ENCODE measurements at places on chromosomes 11 and 22. TPM values are rescaled to one million over a fixed set of nuclear protein-coding genes. Genes with fewer than 3 reads are reported as not detected.

The MS4A1 gene
- not detected for total RNA-seq

The BEST1 gene
- 3.5 TPM for total RNA-seq

The PICALM gene
- total RNA-seq = 248 TPM

The MISFA gene
- total RNA-seq = 1.8 TPM

The SLC22A25 gene
- 3.9 TPM for total RNA-seq

The OR6T1 gene
- total RNA-seq = not detected

The OR52I2 gene
- total RNA-seq = not detected

The BIRC2 gene
- 85.7 TPM for total RNA-seq

- no peak for DNase-seq
- H3K27me3 ChIP-seq = peaks cover 3% of the 10 kb centered on the region
- H3K36me3 ChIP-seq = no peaks in the 10 kb centered on the region
- H3K27ac ChIP-seq = no peak overlapping the region
- no peak overlapping the region for H3K4me3 ChIP-seq
- H3K4me1 ChIP-seq = no peaks in the 10 kb centered on the region
These were observed 182.1 kb upstream of the KIRREL3 start for GRCh38 chr11:127182586-127183203.

DNA sequence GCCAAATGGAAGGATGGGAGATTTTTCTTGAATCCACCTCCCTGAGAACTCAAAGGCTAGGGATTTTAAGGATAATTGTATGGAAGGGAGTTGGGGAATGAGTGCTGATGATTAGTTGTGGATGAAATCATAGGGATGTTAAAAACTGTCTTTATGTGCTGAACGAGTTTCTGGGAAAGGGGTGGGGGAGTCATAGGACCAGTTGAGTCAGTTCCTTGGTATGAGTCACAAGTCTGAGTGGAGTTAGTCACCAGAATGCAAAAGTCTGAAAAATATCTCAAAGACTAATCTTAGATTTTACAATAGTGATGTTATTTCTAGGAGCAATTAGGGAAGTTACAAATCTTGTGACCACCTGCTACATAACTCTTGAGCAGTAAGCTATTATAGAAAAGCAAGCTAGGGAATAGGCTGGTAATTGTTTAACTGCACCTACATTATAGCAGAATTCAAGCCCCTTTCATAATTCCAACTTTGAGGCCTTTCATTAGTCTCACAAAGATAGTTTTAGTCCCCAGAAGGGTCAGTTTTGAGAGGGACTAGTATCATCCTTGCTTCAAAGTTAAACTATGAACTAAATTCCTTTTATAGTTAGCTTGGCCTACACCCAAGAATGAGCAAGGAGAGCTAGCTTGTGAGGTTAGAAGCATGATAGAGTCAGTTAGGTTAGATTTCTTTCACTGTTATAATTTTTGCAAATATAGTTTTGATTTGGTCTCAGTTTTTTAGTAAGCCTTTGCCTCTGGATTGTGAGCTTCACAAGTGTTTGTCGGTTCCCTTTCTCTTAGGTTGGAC, 668.0 kb downstream of the ETS1 start:
- no peak for DNase-seq
- no peaks in the 10 kb centered on the region for H3K4me1 ChIP-seq
- no peaks in the 10 kb centered on the region for H3K36me3 ChIP-seq
- H3K4me3 ChIP-seq = no peak overlapping the region

- no peaks in the 10 kb centered on the region for H3K27me3 ChIP-seq
- DNase-seq = no peak
- no peaks in the 10 kb centered on the region for H3K4me1 ChIP-seq
- no peak overlapping the region for H3K27ac ChIP-seq
These were observed 25.9 kb downstream of the APOBEC3H start for GRCh38 chr22:39122772-39123470.

DNA sequence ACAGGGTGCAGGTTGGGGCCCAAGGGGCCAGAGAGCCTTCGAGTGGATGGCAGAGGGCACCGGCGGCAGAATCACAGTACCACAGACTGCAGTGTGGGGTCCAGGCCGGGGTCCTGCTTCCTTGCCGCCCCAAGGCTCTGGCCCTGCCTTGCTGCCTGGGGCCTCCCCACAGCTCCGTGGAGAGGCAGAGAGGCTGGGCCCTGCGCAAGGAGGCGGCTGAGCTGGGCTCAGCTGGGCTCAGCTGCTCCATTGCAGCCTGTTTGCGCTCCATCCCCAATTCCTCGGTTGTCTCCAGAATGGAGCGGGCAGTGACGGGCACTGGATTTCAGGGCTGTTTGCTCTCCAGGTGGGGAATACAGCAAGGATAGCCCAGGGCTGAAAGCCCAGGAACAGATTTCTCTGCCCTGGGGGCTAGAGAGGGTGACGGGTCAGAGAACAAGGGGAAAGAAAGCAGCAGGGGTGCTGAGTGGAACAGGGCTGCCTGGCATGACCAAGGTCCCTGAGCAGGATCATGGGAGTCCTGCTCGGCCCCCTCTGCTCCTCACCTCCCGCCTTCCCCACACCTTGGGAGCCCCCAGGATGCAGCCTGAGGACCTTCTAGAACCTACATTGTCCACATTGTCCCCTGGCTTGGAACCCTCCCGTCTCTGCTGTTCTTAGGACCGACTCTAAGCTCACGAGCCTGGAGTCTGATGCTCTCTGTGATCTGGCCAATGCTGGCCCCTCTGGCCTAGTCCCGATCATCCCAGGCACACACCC, 18.9 kb downstream of the MRGPRG start:
- peaks cover 41% of the 10 kb centered on the region for H3K27me3 ChIP-seq
- H3K36me3 ChIP-seq = no peaks in the 10 kb centered on the region
- no peak overlapping the region for H3K27ac ChIP-seq
- no peak for DNase-seq
- no peak overlapping the region for H3K4me3 ChIP-seq

DNA sequence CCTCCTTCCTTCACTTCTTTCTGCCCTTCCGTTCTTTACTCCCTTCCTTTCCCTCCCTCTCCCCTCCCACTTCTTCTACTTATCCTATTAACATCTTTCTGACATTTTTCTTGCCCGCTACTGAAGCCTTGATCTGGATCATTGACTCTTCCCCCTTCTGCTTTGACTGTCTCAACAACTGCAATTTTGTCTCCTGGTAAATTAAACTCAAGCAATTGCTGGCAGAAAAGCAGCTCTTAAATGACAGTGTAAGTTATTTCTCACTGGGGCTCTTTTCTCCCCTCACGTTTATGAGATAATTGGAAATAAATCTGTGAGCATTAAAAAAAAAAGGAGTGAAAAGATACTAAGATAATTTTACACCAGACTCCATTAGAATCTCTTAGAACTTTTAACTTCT, 120.0 kb downstream of the SLC17A6 start:
- H3K27me3 ChIP-seq = no peaks in the 10 kb centered on the region
- no peaks in the 10 kb centered on the region for H3K36me3 ChIP-seq
- no peak overlapping the region for H3K4me3 ChIP-seq
- DNase-seq = no peak
- no peak overlapping the region for H3K27ac ChIP-seq

- H3K36me3 ChIP-seq = no peaks in the 10 kb centered on the region
- peak; percentile 93 for DNase-seq
- no peaks in the 10 kb centered on the region for H3K27me3 ChIP-seq
- H3K4me1 ChIP-seq = peaks cover 13% of the 10 kb centered on the region
These were observed 10.0 kb upstream of the MFRP start for GRCh38 chr11:119356349-119357031.

DNA sequence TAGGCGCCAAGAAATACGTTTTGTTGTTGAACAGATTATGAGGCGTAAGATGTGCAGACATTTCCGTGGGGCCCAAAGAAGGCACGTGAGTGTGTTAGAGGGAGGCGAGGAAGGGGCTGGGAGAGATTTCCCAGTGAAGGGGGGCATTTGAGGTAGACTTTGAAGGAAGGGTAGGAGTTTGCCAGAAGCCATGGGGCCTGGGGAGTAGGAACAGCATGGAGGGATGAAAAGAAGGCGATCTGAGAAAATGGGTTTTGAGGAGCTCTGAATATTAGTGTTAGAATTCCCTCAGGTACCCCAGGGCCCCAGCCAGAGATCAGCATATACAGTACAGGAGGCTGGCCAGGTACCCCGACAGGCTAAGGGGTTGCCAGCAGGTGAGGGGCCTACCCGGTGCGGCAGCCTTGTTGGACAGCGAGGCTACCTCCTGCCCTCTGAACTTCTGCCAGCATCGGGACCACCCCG, 414 bp upstream of the MIEF1 start:
- peak overlapping the region; percentile 27 for H3K4me3 ChIP-seq
- no peak for DNase-seq
- peak overlapping the region; percentile 82 for H3K27ac ChIP-seq

- H3K36me3 ChIP-seq = no peaks in the 10 kb centered on the region
- DNase-seq = peak; percentile 65
- peak within 1 kb of the TSS; percentile 61 for H3K4me3 ChIP-seq
- no peaks in the 10 kb centered on the region for H3K27me3 ChIP-seq
These were observed at the start of gene TEX54 for GRCh38 chr11:62832336-62833234. TSS of gene TEX54 (minus strand) at chr11:62832841.

GRCh38 chr11:8018484-8019313, 31.6 kb downstream of the EIF3F start:
- H3K4me3 ChIP-seq = peak overlapping the region; percentile 75
- H3K4me1 ChIP-seq = peaks cover 12% of the 10 kb centered on the region
- DNase-seq = peak; percentile 77
- no peak overlapping the region for H3K27ac ChIP-seq
- peaks cover 68% of the 10 kb centered on the region for H3K27me3 ChIP-seq

DNA sequence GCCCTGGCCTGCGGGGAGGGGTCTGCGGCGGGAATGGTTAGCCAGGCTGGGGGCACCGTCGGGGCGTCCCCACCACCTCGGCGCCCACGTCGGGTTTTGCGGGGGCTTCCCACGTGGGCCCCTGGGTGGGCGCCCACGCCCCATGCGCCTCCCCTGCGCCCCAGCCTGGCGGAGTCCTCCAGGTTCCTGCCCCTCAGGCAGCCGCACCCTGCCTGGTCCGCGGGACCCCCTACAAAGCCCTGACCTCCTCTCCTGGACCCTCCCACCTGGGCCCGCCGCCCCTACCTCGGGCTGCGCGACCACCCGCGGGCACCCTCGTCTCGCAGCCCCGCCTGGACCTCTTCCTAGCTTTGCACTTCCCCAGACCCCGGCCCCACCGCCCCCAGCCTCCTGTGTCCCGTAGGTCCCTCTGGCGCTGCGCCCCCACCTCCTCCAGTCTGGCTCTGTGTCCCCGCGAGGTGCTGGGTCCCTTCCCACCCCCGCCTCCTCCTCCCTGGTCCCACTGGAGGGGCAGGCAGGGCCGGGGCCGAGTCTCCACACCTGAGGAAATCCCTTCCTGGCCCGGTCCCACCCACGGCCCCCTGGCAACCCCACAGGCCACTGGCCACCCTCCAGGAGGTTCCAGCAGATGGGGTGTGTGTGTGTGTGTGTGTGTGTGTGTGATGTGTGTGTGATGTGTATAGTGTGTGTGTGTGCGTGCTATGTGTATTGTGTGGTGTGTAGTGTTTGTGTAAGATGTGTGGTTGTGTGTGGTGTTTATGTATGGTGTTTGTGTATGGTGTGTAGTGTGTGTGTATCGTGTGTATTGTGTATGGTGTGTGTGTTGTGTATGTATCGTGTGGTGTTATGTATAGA, 11.8 kb downstream of the PIM3 start:
- peak; percentile 30 for DNase-seq
- H3K36me3 ChIP-seq = no peaks in the 10 kb centered on the region
- H3K4me1 ChIP-seq = peaks cover 22% of the 10 kb centered on the region
- no peak overlapping the region for H3K4me3 ChIP-seq

GRCh38 chr11:110492321-110492685, 62.6 kb downstream of the FDX1 start:
- H3K27me3 ChIP-seq = no peaks in the 10 kb centered on the region
- no peaks in the 10 kb centered on the region for H3K36me3 ChIP-seq
- peak overlapping the region; percentile 41 for H3K27ac ChIP-seq
- no peak overlapping the region for H3K4me3 ChIP-seq
- no peak for DNase-seq

- H3K27me3 ChIP-seq = no peaks in the 10 kb centered on the region
- H3K27ac ChIP-seq = peak overlapping the region; percentile 24
- H3K4me1 ChIP-seq = no peaks in the 10 kb centered on the region
These were observed 39.1 kb downstream of the SLC35F2 start for GRCh38 chr11:107819361-107820014.

GRCh38 chr11:65720211-65720934, at the start of gene RNASEH2C:
TSS of gene RNASEH2C (minus strand) at chr11:65720798. CDS start at chr11:65720758, 40 bp downstream.
- H3K27me3 ChIP-seq = no peaks in the 10 kb centered on the region
- peak; percentile 93 for DNase-seq
- peaks cover 11% of the 10 kb centered on the region for H3K4me1 ChIP-seq
- peak within 1 kb of the TSS; percentile 64 for H3K27ac ChIP-seq
- peak within 1 kb of the TSS; percentile 46 for H3K4me3 ChIP-seq
- no peaks in the 10 kb centered on the region for H3K36me3 ChIP-seq

GRCh38 chr11:10263929-10264328, 30.1 kb downstream of the SBF2 start:
- H3K27me3 ChIP-seq = no peaks in the 10 kb centered on the region
- no peak overlapping the region for H3K4me3 ChIP-seq
- H3K4me1 ChIP-seq = peaks cover 5% of the 10 kb centered on the region
- no peak for DNase-seq
- H3K27ac ChIP-seq = no peak overlapping the region
- no peaks in the 10 kb centered on the region for H3K36me3 ChIP-seq

DNA sequence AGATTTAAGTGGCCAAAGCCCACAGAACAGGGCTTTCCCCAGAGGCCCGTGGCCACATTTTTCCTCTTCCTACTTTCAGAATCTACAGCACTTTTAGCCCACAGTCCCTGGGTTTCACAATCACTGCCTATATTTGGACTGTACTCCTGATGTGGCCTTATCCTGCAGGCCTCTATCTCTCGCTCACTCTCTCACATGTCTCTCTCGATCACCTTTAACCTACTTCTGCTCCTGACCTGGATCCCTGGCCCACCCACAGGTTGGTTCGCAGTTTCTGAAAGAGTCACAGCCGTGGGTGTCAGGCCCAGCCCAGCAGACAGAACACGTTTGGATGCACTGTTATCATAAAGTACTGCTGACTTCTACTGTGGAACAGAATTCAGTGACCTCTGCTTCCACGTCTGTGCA, 55.5 kb downstream of the LARGE1 start:
- DNase-seq = peak; percentile 55
- no peaks in the 10 kb centered on the region for H3K27me3 ChIP-seq
- no peaks in the 10 kb centered on the region for H3K36me3 ChIP-seq
- H3K27ac ChIP-seq = peak overlapping the region; percentile 83
- H3K4me3 ChIP-seq = no peak overlapping the region

- H3K27ac ChIP-seq = no peak overlapping the region
- no peaks in the 10 kb centered on the region for H3K4me1 ChIP-seq
These were observed 1089.1 kb downstream of the TBC1D22A start for GRCh38 chr22:47851586-47851985.

DNA sequence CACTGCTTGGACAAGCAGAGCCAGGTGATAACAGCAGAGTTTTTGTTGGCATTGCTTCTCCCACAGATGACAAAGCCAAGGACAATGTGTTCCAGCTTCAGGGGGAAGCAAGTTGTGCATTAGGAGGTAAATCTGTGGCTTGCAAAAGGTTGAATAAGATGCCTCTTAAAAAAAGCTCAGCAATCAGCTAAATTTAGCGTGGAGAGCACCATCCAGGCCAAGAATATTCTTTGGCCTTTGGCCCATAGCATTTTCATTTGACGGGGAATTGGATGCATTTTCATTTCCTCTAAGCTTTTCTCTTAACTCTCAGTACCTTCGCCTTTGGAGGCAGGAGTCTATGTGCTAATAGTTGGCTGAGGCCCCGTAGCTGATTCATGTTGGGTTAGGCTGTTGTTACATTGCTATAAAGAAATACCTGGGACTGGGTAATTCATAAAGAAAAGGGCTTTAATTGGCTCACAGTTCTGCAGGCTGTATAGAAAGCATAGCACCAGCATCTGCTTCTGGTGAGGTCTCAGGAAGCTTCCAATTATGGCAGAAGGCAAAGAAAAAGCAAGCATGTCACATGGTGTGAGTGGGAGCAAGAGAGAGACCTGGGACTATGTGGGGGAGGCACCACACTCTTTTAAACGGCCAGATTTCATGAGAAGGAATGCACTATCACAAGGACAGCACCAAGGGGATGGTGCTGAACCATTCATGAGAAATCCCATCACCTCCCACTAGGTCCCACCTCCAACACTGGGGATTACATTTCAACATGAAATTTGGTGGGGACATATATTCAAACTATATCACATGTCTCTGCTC, 350.1 kb upstream of the C11orf87 start:
- no peak overlapping the region for H3K4me3 ChIP-seq
- no peaks in the 10 kb centered on the region for H3K36me3 ChIP-seq
- no peak for DNase-seq
